ENCODE measurements at places on chromosomes 3 and 15. TPM values are rescaled to one million over a fixed set of nuclear protein-coding genes. Genes with fewer than 3 reads are reported as not detected.
A peak's percentile ranks its signal among the peaks of the same experiment; 100 is the strongest.

- DNase-seq = no peak
Measured at GRCh38 chr3:118488732-118489131, 545.9 kb downstream of the IGSF11 start.

- DNase-seq = no peak
Measured at GRCh38 chr3:130841357-130841756, 52.5 kb upstream of the ATP2C1 start.

- DNase-seq = no peak
Measured at GRCh38 chr3:191296041-191296541, 33.1 kb upstream of the CCDC50 start.

GRCh38 chr3:12440927-12441714 lies 43.2 kb upstream of the TSEN2 start:
- peak; percentile 54 for DNase-seq

DNA sequence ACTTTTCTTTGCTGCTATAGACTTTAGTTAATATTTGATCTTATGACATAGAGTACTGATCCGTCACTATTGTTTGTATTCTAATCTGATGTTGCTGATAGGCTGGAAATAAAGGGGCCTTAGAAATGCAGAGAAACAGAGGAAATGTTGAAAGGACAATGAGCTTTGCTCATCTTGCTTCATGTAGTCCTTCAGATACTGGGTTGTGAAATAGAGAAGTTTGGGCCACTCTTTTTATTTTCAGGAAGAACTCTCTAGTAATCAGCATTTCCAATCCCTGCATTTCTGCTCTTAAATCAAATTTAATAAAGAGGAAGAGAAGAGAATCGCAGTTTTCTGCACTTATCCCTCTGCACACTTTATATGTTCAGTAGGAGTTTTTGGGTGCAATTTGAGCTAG lies 192.8 kb upstream of the THBS1 start:
- DNase-seq = no peak

- no peak for DNase-seq
Measured at GRCh38 chr3:37163262-37164015, 10.9 kb downstream of the LRRFIP2 start.

DNA sequence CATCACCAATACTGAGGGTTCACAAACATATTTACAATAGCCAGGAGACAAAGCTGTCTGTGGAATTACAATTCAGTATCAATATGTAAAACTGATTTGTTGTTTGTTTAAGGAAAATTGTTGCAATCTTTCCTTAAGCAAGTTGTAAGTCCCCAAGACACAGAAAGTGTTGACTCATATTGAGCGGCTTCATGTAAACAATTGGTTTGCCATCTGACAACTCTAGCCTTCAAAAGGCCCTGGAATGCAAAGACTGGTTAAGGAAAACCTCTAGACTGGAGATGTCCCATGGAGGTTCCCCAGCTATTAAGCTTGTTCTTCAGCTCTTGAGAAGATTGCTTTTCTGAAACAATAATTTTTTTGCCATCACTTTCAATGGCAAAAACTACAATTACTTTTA lies 283.7 kb upstream of the PROK2 start:
- no peak for DNase-seq

GRCh38 chr15:39127151-39127790 lies 453.6 kb upstream of the THBS1 start:
- DNase-seq = no peak

DNA sequence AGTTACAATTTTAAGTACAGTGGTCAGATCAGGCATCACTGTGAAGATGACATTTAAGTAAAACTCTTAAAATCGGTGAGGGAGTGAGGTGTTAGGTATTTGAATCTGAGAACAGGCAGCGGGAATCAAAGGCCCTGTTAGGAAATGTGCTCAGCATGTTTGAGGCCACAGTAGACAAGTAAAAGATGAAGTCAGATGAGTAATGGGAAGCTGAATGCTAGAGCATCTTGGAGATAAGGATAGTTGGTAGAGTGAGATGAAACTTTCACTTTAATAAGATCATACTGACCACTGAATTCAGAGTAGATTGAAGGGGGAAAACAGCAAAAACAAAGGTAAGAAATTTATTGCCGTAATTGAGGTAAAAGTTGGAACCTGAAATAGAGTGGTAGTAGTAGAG lies 61.6 kb downstream of the DCBLD2 start:
- no peak for DNase-seq

DNA sequence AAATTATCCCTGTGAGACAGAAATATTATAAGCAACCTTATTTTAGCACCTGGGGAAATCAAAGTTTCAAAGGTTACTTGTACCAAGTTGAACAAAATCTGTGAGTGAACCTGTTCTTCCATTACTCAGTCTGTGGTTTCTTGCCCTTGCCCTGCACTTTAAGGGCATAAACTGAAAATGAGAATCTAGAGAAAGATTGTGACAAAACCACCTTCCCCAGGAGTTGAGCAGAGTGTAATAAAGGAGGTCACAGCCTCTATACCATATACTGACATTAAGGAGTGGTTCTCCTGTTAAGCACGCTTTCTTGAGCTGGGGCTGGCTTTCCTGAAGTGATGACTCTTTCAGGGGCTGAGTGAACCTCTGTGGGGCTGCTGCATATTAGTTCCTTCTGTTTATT lies 143.4 kb downstream of the PDCD6IP start:
- DNase-seq = no peak

DNA sequence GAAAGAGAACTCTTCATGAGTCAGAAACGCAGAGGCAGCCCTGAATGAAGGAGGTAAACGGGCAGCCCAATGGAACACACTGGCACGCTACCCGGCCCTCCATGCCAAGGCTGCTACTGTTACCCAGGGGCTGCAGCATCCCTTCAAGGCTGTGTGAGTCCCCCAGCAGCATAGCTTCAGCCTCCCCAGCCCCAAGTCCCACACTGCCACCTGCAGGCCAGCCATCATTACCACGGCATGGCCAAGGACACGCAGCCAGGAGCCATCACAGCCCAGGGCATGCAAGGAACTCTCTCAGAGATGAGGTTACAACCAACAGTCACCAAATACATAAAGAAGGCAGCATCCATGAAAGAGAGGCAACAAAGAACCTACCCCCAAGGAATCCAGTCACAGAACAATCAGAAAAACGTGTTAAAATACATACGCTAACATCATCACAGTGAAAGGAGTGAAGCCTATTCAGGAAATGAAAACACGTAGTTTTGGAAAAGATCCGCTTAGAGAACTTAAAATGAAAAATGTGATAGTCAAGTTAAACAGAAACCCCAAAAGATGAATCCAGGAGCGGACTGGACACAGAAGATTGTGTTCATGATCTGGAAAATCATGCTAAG lies 22.4 kb downstream of the PLA2G4F start:
- no peak for DNase-seq

DNA sequence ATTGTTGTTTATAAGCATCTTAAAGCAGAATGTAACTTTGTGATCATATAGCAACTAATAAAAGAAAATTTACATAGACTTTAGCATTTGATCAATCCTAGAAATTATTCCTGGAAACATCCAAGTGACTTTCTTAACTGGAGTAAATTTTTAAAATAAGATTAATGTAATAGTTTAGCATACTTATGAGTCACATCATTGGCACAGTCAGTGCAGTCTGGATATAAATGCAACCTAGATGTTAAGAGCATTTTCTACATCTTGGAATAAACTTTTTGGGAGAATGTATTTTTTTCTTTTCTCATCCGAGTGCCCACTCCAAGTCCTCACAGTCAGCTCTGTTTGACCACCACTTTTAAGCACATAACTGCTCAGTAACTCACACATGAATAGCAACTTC lies 324.6 kb upstream of the PLSCR5 start:
- no peak for DNase-seq

DNA sequence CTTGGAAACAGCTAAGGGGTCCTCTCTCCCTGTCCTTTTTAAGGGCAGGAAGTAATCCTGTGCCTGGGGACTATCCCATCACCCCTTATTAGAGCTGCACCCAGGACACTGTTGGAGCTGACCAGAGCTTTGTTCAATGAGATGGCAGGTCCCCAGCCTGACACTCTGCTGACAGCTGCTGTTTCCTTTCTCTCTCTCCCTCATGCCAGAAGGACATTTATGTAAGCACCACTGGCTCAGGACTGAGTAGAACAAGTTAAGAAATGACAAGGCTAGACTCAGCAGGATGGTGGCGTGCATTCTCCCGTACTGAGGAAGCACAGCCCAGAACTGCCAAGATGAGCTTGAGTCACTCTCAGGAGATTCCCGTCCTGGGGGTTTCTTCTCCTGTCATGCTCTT lies 17.3 kb downstream of the GJD2 start:
- no peak for DNase-seq

DNA sequence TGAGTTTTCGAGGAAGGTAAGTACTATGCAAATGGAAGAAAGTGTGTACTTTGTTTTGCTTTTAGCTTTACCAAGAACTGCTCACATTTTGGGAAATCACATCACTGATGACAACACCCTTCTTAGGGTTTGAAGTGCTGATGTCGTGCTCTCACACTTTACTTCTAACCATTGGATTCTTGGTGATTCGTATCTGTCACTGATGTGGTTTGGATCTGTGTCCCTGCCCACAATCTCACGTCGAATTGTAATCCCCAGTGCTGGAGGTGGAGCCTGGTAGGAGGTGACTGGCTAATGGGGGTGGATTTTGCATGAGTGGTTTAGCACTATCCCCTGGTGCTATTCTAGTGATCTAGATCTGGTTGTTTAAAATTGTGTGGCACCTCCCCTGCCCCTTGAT lies 75.4 kb upstream of the RGMA start:
- DNase-seq = no peak

DNA sequence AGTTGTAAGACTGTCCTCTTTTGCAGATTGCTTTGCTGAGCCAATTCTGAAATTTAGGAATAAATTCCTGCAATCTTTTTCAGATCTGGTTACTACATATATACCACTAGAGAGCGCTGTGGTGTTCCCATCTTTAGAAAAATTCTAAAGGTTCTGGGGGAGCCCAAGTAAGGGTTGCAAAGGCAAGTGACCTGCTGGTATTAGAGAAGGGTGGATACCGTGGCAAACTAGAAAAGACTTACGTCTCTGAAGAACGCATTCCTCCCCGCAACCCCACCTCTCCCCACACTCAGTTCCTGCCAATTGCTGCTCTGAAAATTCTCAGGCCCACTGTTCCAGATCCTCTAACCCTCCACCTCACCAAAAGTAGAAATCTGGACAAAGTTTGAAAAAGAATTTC lies 48.5 kb downstream of the EFHB start:
- DNase-seq = no peak

GRCh38 chr3:124601190-124601589 lies 129.1 kb upstream of the UMPS start:
- DNase-seq = no peak

DNA sequence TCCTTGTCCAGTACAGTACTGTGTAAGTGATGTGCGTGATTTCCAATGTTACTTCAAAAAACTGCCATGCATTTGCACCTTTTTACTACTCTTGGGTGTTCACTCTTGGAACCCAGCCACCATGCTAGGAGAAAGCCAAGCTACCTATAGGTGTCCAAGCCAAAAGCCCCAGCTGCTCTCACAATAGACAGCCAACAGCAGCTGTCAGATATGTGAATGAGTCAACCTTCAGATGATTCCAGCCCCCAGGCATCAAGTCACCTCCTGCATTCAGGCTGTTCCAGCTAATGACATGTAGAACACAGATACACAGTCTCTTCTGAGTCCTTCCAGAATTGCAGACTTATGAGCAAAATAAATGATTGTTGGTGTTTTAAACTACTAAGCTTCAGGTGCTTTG lies 417.7 kb upstream of the TGFBR2 start:
- peak; percentile 13 for DNase-seq

DNA sequence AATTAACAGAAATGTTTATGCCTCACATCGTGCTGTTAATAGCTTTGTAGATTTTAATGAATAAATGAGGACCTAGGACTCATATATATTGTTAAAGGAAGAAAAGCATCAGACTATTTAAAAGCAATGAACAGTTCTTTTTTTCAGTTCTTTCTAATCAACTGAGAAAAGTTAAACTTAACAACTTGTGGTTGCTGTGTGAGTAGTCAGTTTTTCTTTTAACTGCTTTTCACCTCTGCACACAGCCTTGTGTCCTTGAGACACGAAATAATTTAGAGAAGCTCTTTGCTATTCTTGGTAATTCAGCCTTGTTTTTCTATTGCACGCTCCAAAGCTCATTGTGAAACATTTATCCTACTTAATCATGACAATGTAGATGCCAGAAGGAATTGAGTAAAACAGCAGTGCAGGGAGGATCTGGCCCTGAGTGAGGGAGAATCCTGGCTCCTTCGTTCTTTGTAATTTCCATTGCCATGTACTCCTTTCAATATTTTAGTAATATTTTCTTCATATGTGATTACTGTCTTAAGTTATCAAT lies 499.0 kb downstream of the PYDC2 start:
- DNase-seq = no peak

Gene BOC
- 15.4 TPM for total RNA-seq

Gene EXD1
- total RNA-seq = not detected

Gene GOLGA8R
- total RNA-seq = 1.8 TPM

Gene TMEM41A
- 8.7 TPM for total RNA-seq

Gene KIF15
- total RNA-seq = 0.44 TPM

Gene ANKDD1A
- 1.2 TPM for total RNA-seq

Gene STRIT1
- 1,417 TPM for total RNA-seq

Gene ZBTB47
- 151 TPM for total RNA-seq

Gene CCDC9B
- total RNA-seq = 118 TPM

All from psoas muscle (tissue), 8 donors.